Hypothalamus (tissue), 51 donors: ENCODE measurements at places on chromosomes 2 and 18.

GRCh38 chr2:152183401-152184073 is 8.0 kb upstream of the STAM2 start:
- no peak for DNase-seq

DNA sequence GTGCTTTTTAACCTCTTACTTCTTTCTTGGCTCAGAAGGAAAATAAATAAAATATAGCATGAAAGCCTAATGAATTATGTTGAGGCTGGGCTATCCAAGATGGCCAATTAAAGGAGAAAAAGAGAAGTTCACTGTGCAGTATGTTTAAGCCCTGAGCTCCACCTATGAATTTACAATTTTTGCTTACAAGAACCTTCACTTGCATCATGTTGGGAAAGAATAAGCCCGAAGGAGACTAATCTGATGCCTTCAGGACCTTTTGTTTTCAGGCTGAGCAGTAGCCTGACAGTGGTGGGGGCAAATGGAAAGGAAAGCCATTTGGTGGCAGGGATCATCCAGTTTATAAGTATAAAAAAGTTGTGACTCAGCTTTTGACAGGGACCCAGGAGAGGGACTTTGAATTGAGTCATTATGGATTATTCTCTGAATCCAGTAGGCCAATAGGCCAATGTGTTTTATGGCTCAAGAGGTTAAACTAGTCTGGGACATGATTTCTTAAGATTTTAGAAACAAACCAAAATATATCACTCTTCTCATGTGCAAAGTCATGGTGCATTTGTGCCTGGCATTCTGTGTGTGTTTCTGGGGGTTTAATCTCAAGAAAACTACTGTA is 56.9 kb downstream of the E2F6 start:
- no peak for DNase-seq

GRCh38 chr18:65091744-65092329 is 659.0 kb upstream of the CDH7 start:
- DNase-seq = no peak

DNA sequence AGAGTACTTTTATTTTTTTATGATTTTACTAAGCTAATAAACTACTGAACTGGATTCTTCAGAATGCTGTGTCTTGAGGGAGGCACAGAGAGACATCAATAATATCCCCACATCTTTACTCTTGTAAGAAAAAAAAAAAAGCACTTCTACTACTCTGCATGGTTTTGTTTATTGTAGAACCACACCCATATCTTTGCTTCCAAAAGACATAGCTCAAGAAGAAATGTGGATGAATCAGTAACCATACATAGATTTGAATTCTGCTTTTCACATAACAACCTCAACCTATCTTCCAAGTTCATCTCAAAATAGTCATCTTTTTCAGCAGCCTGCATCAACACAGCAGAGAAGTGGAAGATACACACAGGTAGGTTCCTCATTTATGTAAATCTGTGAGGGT is 12.2 kb upstream of the COL5A2 start:
- DNase-seq = no peak

GRCh38 chr2:128413014-128413717 is 94.5 kb upstream of the HS6ST1 start:
- DNase-seq = no peak

- DNase-seq = peak; percentile 55
Measured at GRCh38 chr2:70084973-70085710, 2.1 kb upstream of the PCBP1 start.

- DNase-seq = no peak
Measured at GRCh38 chr18:59006461-59007067, 133.1 kb upstream of the SEC11C start.

DNA sequence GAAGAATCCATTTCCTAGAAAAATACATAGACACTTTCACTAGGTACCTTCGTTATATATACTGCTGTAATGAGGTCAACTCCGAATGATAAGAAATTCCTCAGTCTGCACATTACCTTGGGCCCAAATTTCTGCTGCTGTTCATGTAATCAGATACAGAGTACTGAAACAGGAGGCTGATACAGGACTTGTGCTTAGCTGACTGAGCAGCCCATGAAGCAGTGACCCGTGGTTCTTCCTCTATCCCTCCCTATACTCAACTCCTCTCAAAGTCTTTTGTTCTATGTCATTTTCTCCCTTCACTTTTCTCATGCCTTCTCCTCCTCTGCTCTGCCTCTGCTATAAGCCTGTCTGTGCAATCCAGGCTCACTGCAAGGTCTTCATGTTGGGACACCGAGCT is 57.5 kb upstream of the ST8SIA5 start:
- DNase-seq = no peak

GRCh38 chr18:43590182-43590903 is 313.1 kb upstream of the SYT4 start:
- no peak for DNase-seq

- no peak for DNase-seq
Measured at GRCh38 chr18:4807604-4808293, 352.6 kb upstream of the DLGAP1 start.

- DNase-seq = no peak
Measured at GRCh38 chr2:96952976-96953610, 33.3 kb downstream of the FAM178B start.

DNA sequence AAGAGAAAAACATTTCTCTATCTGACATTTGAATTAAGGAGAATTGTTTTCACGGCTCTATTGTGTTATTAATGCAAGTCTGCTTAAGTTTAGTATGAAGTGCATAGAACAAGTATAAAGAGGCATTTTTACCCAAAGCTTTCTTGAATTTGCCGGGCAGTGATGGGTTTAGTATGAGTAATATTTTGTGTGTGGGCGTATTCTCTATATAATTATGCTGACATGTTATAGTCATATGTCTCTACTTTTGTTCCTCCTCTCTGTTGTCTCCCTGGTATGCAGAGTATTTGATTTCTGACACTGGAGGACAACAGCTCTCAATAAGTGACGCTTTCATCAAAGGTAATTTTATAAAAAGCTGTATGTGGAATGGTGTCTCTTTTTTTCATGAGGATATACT is 45.9 kb downstream of the PIKFYVE start:
- no peak for DNase-seq

- no peak for DNase-seq
Measured at GRCh38 chr18:54233228-54233625, 8.8 kb upstream of the MBD2 start.
